ENCODE measurements at places on chromosomes 3 and 15. TPM values are rescaled to one million over a fixed set of nuclear protein-coding genes. Genes with fewer than 3 reads are reported as not detected.

GRCh38 chr15:59555696-59556095 is 55.9 kb upstream of the GCNT3 start:
- no peak for DNase-seq

- DNase-seq = no peak
Measured at GRCh38 chr3:55711646-55712045, 224.5 kb upstream of the WNT5A start.

DNA sequence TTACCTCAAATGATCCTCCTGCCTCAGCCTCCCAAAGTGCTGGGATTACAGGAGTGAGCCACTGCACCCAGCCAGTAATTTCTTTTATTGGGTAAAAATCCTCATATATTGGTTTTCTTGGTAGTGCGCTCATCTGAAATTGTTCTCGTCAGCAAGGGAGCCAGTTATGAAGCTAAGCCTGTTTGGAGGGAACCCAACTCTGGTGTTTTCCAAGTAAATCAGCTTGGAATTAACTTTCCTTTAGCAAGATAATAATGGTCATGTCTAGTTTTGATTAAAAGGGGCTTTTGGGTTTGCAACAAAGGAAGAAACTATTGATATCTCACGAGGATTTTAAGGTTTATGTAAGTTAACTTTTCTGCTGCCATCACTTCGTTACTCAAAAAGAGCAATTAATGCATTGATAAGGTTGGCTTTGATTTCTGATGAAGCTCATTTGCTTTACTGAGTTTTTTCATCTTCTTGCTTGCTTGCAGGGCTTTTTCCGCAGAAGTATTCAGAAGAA is 72.7 kb downstream of the RARB start:
- no peak for DNase-seq

DNA sequence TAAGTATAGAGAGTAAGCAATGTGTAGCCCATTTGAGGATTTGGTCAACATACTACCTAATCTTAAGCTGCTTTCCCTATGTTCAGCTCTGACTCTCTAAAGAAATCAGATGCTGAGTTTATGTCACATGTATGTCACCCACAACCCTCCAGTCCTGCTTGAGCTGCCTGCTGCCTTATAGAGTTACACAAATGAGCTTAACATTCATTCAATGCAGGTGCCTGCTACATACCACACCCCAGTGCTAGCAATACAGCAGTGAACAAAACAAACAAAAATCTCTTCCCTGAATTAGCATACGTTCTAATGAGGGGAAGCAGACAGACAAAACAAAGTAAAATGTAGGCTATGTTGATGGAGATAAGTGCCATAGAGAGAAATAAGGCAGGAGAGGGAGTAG is 93.0 kb downstream of the HHLA2 start:
- no peak for DNase-seq

DNA sequence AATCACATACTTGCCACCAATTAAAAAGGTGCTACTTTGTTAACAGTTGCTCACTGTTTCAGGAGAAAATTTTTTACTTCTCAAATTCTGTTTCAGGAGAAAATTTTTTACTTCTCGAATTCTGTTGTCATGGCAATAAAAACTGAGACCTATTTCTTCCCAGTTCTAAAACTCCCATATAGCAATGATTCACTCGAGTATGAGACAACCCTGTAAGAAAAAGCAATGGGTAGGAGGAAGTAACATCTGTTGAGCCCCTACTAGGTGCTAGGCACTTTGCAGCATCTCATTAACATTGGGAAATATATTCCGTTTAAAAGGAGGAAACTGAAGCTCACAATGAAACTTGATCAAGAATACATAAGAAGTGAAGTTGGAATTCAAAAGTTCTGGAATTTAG is 35.1 kb upstream of the IGSF11 start:
- DNase-seq = no peak

DNA sequence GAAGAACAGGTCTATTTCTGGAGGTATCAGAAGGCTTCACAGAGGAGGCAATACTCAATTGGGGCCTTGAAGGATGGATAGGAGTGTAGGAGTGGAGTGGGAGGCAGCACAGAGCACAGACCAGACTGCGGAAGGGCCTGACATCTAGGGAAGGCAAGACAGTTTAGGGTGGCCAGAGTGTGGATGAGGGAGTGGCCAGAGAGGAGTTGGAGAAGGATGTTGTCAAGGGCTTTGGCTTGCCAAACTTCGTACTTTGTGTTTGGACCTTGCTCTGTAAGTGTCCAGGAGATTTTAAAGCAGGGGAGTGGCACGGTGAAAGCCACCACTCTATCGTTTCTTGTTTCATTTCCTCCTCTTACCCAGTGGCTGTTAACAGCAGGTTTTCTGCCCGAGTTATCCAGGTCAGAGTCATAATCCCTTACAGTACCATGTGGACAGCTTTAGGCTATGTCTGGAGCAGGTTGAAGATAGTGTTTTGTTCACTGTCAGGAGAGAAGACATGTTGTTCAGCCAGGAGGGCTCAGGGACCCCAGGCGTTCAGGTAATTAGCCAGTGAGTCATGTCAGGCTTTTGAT is 12.3 kb downstream of the SMAD3 start:
- peak; percentile 72 for DNase-seq

DNA sequence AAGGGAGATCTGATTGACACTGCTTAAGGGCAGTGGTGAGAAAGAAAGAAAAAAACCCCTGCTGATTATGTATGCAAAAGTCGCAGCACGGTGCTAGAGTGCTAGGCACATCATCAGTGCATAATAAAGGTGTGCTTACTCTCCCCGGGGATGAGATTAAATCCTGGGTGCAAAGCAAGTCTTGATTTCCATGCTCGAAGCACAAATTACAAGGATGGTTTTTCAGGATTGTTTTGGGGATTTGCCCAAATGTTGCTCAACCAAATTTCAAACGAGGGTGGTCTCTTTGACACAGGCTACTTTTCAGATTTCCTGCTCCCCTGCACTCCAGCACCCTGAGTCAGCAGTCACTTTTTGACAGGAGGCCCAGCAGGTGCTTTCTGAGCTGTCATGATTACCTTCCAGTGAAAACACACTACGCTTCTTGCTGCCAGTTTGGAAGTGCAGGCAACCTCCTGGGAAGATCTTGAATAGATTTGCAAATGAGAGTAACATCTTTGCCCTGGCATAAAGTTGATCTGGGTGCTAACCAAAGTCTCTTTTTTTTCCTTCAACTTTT is 167.5 kb upstream of the TRIM42 start:
- DNase-seq = no peak

DNA sequence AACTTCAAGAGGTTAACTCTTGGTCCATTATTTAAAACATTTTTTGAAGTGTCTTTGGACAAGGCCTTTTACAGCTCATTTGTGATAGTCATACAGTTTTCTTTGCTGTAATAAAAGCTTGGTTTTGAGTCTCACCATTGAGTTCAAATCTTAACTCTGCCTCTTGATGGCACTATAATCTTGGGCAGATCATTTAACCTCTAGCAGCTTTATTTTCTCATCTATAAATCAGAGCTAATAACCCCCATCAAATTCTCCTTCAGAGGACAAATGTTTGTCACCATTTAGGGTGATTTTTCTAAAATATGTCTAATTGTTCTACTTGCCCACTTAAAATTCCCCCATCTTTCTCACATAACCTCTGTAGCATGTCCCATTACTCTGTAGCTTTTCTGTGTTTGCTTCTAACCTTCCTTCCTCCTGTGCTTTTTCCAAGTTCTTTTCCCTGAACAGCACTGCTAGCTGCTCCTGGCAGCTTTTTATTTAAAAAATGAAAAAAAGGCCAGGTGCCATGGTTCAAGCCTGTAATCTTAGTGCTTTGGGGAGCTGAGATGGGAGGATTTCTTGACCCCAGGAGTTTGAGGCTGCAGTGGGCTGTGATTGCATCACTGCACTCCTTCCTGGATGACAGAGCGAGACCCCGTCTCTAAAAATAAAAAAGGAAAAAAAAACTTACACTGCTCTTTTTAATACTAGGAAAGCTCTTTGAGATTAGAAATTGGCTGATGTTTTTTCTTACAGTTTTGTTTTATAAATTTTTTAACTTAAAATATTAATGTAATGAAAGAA is 28.5 kb downstream of the UBE2E1 start:
- DNase-seq = no peak

DNA sequence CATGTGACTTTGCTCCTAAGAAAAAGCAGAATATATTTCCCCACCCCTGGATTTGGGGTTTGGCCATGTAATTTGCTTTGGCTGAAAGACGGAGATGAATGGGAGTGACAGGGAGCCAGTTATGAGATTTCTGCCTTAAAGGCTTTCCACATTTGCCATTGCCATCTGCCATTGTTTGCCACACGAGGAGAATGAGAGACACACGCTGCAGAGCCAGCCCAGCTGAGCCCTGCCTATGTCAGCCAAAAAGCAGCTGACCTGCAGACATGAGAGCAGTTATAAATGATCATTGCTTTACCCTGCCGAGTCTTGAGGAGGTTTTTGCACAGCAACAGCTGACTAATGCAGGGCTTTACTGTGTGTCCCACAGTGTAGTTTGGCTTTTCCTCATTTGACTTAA is 40.6 kb upstream of the RFTN1 start:
- DNase-seq = no peak

DNA sequence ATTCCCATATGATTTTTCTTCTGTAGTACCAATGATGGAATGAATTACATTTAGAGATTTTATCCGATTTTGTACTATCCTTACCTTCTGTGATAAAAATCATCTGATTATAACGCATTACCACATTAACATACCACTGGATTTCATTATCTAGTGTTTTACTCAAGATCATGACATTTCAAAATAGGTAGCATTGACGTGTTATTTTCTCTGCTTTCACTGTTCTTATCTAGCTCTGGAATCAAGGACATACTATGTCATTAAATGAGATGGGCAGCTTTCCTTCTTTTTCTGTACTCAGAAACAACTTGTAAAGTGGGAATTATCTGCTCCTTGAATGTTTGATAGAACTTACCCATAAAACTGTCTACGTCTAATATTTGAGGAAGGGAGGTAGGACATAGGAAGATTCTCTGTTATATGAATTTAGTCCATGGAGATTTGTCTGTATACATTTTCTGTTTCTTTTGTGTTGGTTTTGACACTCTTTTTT is 183.7 kb upstream of the NR2E3 start:
- no peak for DNase-seq

- DNase-seq = no peak
Measured at GRCh38 chr3:95289295-95289694, 1226.4 kb downstream of the NSUN3 start.

DNA sequence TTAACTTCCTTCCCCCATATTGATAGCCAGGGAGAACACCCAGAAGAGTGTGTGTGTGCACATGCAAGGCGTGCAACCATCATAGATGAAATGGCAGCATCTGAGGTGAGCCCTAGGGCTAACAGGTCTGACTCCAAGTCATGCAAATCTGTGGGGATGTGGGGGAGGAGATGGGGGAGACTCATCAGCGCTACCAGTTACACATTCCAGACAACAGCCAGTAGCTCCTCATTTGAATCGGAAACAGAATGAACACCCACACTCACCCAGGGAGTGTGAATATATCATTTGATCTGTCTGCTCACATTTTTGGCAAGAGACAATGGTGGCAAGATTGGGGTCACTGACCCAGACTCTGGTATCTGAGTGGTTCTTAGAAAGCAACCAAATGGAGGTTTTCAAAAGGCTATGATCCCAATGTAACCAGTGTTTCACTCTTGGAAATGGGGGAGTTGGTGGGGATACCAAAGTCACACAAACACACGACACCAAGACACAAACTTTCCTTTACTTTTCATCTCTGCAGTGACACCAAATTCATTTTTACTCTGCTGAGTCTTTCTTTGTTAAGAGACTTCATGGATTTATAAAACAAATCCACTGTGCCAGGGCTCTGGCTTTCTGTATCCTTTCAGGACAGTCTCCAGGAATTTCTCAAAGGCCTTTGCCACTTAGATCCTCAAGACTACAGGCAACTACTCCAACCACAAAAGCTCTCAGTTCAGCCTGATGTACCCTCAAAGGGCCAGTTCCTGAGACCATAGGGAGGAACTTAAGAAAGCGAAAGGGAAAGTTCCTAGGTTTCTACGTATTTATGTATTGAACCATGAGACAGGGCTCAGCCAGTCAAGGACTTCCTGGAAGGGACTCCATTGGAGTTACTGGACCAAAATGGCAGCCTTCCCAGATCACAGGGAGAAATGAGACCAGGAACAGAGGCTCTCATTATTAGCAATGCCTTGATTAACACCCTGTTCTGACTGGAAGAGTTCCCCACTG is 2.2 kb downstream of the CDCP1 start:
- DNase-seq = peak; percentile 62

DNA sequence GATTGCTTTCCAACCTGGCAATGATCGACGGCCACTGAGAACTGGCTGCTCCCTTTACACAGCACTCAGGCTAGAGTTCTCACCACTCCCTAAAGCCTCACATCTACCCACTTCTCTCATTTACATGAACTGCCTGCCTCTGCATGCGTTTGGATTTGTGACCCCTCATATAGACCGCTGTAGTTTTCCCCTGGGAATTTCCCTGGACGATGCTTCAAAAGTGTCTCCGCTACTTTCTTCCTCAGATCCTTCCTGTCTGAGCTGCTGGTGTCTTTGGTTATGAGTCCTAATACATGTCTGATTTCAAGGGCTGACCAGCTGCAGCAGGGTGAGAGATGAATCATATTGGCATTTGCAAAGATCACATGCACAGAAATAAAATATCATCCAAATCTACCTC is 116.7 kb upstream of the ETV5 start:
- DNase-seq = no peak

GRCh38 chr3:115380883-115381572 is 233.9 kb upstream of the ZBTB20 start:
- DNase-seq = no peak

DNA sequence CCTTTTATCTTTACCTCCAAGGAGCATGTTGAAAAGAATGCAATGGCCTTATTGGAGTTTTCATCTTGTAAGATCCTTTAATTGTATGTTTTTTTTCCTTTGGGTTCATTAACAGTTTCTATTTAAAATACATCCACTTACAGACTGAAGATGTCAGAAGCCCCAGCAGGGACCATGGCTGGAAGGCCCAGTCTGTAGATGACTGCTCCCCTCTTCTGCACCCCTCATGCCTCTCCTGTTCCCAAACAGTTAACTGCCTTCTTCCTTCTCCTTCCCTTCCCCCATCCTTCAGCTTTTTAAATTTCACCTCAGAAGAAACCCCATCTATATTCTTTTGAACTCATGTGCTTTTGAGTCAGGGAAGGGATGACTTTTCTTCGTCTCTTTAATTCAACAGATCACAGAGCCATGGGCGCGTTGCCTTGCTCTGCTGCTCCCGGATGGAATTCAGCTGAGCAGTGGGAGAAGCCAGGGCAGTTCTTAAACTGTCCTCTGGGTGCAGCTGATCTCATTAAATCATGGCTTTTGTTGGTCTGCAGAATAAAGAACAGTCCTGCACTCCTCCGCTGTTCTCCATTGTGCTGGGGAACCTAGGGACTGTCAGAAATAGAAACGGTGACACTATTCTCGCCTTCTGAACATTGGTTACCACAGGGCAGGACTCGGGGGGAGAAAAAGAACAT is 71.5 kb upstream of the EIF1B start:
- no peak for DNase-seq

DNA sequence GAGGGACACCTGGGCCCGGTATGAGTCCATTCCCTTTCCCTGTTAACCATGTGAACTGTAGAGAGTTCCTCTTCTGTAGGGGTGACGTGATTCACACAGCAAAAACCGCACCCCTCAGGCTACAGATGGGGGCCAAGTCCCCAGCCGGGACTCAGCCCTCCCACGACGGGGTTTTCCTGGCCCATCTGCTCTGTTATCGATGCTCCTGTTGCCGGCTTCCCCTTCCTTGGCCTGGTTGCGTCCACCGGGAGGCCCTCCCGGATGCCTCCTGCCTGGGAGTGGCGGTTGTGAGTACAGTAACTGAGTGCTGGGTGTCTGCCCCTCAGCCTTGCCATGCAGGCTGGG is 817 bp upstream of the PLXNA1 start:
- no peak for DNase-seq

CLDN18 gene
- 4.1 TPM for polyA plus RNA-seq

SENP5 gene
- 24.0 TPM for polyA plus RNA-seq

CD86 gene
- 3.3 TPM for polyA plus RNA-seq

SNRPN gene
- 82.7 TPM for polyA plus RNA-seq

CGNL1 gene
- polyA plus RNA-seq = 7.8 TPM

All from large intestine (tissue), 12 donors.